ENCODE measurements at places on chromosomes 6 and 20.

DNA sequence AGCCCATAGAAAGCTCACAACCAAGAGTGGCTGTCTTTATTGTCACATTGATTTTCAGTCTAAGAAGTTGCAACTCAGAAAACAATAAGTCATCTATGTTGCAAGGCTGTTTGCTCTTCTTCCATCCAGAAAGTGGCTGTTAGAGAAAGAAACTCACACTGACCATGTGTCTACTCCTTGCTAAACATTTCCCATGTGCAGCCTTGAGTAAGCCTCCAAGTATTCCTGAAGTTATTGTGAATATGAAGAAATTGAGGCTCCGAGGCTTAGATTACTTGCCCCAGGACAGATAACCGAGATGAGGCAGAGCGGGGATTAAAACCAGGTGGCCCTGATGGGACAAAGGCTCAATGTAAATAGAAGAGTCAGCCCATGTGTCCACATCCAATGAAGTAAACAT lies 105.0 kb downstream of the SPTLC3 start:
- DNase-seq: no peak

DNA sequence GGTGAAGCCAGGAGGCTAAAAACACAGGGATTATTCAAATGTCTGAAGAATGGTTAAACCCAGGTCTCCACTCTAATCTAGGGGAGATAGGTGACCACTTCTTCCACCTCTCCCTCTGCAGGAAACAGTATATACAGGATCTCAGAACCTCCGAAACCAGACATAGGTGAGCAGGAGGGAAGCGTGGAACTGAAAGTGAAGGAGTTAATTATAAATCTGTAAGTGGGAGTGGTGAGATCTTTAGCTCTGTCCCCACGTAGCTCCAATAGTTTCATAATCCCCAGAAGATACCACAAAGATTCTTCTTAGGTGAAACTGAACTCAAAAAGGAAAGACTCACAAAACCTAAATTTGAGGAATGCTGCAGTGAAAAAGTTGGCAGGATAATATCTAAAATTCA lies 76.8 kb downstream of the THEMIS start:
- DNase-seq: peak; percentile 7

DNA sequence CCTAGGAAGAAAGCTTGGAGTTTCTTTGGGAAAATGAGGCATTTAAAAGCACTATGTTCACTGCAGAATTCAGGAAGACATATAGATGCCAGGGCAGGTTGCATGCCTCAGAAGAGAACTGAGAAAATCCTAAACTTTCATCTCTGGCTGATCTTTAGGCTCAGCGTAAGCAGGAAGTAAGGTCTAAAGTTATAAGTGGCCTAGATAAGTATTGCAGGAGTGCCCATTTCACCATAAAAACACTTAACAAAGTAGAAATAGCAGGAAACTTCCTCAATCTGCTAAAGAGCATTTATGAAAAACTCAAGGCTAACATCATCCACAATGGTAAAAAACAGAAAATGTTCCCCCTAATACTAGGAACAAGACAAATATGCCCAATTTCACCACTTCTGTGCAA lies 320.3 kb downstream of the BMP2 start:
- DNase-seq: no peak

DNA sequence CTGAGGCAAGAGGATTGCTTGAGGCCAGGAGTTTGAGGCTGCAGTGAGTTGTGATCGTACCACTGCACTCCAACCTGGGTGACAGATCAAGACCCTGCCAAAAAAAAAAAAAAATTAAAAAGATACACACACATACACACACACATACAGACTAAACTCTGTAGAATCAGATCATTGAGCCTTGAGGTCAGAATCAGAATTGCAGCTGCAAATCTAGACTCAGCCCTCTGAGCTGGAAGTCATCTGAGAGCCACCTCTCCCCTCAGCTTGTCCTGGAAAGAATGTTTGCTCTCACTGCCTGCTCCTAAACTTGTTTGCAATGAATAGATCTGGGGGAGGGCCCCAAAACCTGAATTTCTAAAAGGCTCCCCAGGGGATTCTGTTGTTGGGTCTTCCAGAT lies 41.4 kb upstream of the ANGPT4 start:
- no peak for DNase-seq

DNA sequence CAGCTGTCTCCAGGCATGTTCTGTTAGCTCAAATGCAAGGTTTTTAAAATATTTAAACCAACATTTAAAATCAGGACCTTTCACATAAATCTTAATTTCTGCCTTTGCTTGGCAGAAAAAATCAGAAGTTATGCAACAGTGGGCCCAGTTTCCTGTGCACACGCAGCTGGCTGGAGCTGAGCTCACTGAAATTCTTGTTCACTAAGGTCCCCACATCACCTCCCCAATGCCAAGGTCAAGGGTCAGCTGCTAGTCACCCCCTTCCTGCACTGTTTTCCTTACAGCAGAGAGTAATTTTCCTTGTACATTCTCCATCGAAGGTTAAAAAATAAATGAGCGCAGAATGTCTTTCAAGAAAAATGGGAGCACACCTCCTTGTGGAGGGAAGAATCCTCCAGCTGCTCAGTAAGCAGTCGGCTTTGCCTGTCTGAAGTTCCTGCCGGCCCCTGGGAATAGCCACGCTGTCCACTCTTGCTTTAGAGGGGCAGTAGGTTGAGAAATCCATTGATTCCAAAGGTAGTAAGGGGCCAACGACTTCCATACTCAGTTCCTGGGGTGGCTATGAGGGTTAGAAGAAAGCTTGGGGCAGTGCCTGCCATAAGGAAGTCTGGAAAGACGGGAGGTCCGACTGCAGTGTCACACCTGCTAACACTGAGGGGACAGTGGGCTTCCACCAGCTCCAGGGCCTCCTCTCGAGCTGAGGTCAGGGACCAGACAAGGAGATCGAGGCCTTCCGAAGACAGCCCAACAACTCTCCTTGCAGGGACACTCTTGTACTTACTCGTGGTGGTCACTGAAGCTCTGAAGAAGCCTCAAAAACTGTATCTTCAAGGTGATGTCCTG lies 56.8 kb downstream of the MYH7B start:
- no peak for DNase-seq

GRCh38 chr6:121157906-121158305 lies 176.4 kb downstream of the TBC1D32 start:
- DNase-seq: no peak

GRCh38 chr6:4066029-4066755 lies 12.7 kb downstream of the FAM217A start:
- no peak for DNase-seq

DNA sequence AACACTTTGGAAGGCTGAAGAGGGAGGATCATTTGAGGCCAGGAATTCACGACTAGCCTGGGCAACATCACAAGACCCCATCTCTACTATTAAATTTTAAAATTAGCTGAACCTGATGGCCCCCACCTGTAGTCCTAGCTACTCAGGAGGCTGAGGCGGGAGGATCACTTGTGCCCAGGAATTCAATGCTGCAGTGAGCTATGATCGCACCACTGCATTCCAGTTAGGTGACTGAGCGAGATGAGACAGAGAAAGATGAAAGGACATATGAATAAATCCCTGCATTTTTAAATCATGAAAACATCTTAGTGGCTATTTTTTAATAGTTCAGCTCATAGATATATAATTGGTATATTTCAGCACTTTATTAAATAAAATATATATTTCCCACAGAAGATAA lies 93.8 kb downstream of the GPR63 start:
- DNase-seq: no peak

DNA sequence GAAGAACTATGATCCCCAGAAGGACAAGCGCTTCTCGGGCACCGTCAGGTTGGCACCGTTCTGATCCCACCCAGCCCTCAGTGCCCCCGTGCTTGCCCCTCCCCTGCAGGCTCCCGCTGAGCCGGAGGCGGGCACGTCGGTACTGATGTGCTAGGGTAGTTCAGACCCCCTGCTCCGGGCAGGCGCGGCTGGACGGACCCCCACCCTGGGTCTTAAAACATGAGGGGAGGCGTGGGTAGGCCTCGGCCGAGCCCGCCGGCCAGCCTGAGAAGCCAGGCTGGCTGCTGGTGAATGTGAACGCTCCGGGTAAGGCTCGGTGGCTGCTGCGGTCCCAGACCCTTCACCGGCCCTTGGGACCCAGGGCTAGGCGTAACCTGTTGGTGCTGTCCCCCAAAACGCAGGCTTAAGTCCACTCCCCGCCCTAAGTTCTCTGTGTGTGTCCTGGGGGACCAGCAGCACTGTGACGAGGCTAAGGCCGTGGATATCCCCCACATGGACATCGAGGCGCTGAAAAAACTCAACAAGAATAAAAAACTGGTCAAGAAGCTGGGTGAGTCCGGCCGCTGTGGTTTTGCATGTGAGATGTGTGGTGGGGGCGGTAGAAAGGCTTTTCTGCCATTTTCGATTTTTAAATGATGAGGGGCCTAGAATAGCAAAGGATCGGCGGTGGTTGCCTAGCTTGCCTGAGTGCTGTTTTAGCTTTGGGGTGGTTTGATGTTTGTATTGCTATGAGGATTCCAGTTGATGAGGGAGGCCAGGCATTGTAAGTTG lies 964 bp downstream of the RPL10A start:
- no peak for DNase-seq

DNA sequence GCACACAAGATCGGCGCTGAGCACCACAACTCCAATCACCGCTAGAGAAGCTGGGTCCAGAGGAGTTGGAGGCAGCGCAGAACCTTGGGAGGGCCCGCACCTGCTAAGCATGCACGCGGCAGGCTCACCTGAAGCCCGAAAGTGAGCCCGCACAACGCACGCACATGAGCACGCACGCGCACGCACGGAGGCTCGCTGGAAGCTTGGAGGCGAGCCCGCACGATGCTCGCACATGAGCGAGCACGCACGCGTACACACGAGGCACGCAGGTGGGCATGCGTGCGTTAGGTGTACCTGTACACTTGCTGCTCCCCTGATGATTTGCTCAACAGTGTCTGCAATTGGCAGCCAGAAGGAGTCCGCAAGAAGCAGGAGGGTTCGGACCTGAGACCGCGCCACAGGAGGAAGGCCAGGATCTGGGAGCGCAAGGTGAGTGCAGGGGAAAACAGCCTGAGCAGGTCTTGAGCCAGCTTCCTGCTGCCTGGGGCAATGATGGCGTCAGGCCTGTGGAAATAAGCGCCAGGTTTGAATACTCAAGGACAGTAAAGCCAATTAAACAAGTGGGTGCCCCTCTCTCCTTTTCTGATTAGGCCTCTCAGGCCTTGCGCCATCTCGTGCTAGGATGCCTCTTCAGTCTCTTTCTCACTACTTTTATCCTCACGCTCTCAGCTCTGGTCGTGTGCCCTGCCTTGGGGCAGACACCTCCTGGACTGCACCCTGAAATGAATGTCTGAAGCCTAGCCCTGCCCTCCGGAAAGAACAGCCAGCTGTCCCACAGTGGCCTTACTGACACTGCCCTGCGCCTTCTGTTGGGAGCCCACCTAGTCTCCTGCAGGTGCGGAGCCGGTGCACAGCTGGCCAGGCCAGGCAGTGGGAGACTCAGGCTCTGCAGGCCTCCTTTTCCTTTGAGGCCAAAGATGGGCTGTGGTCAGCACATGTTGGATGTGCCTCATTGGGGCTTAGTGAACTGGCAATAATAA lies 340.4 kb downstream of the CDC5L start:
- no peak for DNase-seq

GRCh38 chr6:125586074-125586473 lies 163.4 kb upstream of the HEY2 start:
- DNase-seq: no peak

DNA sequence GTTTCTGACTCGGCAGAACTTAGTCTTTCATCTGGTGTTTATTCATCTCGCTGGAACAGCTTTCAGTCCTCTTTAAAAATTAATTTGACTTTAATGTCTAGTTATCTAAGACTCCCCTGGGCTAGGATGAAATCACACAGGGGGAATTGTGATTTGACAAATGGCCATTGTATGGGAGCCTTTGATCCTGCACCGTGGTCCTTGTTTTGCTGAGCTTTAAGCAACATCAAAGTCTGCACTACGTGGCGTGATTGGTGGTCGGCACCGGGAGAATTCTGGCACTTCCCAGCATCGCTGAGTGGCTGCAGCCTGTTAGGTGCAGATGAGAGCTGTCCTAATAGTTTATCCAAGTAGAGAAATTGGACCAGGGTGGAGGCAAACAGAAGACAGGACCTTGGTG lies 146.9 kb downstream of the TBC1D7 start:
- no peak for DNase-seq

DNA sequence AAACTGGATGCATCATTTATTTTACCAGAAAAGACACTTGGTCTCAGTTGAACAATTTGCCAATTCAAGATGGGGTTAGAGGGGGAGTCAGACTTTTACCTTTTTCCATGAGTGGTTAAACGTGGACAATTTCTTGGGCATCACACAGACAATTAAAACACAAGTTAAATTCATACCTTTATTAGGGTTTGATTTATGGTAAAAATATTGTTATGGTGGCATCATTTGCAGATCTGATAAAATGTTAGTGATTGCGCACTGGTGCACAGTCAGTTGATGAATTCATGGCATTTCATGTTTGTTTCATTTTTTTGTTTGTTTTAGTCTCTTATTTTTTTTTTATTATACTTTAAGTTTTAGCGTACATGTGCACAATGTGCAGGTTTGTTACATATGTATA lies 399.9 kb downstream of the DOK5 start:
- no peak for DNase-seq

- no peak for DNase-seq
These were observed 43.3 kb upstream of the CHRNA4 start for GRCh38 chr20:63404129-63405085.

Measured in MM.1S (cell line).